Activated CD8-positive, alpha-beta T cell treated with anti-CD3 and anti-CD28 coated beads for 36 hours (primary cell): ENCODE measurements at places on chromosomes 4 and X. TPM values are rescaled to one million over a fixed set of nuclear protein-coding genes. Genes with fewer than 3 reads are reported as not detected.

The GUCY1A1 gene
- 0.45 TPM for total RNA-seq

The ZAR1 gene
- not detected for total RNA-seq

The RASL11B gene
- total RNA-seq: 0.29 TPM

The GPRASP2 gene
- total RNA-seq: 0.67 TPM

The NAA11 gene
- not detected for total RNA-seq
